ENCODE measurements at places on chromosomes 7 and 10.

DNA sequence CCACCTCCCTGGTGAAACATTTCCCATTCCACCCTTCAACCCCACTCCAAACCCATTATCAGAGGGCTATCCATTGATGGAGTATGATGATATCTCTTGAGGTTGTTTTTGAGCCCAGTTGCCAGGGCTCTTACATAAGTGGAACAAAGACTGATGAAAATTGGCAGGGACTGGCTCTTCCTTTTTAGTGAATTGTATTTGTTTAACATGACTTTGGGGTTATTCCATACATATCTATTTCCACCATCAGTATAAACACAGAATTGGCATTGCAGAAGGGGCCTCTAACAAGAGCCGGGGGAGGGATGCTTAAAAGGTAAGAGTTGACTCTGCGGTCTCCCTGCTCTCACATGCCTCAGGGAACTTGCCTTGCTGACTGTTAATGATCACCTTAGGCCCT, 28.9 kb downstream of the FZD1 start:
- no peak for DNase-seq

GRCh38 chr7:4739528-4739992, 35.9 kb upstream of the AP5Z1 start:
- no peak for DNase-seq

- DNase-seq = no peak
Observed at GRCh38 chr7:22109761-22110160, 164.1 kb upstream of the CDCA7L start.

GRCh38 chr10:28375399-28376354, 72.8 kb upstream of the MPP7 start:
- peak; percentile 16 for DNase-seq
